NCI-H1048 (cell line): ENCODE measurements at places on chromosomes 1 and 21.

GRCh38 chr1:214623430-214623829, 20.4 kb downstream of the CENPF start:
- DNase-seq: no peak

GRCh38 chr1:3695326-3696217, 43.3 kb downstream of the TP73 start:
- DNase-seq: no peak

- DNase-seq: no peak
Measured at GRCh38 chr1:11342621-11343032, 69.6 kb downstream of the UBIAD1 start.

DNA sequence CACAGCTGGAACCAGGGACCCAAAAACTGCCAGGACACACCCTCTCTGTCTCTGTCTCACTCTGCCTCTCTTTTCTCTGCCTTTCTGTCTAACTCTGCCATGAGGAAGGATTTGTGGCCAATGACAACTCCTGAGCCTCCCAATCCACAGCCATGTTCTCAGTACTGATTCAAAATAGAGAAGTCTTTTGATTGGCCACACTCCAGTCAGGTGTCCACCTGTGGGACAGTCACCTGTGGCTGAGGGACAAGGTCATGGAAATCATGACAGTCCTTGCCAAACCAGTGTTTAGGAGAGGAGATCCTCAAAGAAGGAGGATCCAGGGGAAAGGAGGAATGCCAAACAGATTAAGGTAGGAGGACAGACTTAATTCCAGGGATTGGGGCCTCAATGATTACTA, 15.8 kb downstream of the TINAGL1 start:
- no peak for DNase-seq

DNA sequence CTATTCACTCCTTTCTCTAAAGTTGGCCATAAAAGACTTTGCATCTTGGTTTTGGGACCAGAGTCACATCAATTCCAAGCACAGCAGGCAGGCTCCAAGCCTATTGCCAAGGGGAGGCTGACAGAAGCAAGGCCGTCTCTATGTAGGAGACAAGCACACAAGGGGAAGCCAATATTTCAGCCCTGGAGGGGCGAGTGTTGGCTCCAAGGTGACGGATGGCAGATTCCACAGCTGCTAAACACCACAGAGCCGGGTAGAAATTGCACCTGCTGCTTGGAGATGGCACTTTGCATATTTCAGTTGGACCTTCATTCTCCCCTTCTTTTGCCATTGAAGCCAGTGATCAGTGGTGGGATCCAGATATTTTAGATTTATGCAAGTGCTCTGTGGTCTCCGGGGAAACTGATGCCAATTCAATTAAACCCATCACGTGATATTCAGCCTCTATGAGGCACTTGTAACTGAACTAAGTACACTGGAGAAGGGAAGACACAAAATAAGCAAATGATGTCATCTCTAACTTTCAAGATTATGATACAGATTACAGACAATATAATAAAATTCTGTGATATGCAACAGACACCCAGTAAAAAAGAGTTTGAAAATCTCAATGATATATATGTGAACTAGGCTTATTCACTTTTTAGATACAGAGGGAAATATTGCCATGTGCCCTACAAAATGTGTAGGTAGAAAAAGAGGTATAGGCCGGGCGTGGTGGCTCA, 102.8 kb upstream of the GREM2 start:
- no peak for DNase-seq

- DNase-seq: no peak
Measured at GRCh38 chr1:3002349-3003038, 18.8 kb upstream of the ACTRT2 start.

DNA sequence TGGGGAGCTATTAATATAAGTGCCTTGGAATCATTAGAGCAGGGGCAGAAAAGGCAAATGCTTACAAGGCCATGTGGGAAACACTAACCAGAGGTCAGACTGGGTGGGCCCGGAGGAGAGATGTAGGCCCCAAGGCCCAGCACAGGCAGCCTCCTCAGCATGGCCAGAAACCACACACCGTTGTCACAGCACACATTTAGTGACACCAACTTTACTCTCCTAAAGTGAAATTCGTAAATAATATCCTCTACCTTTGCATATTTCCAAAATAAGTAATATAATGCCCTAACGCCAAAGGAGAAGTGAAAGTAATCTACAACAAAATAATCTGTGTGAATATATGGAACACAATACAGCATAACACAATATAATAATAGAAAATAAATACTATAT, 62.6 kb downstream of the KIF21B start:
- DNase-seq: no peak

GRCh38 chr21:33644383-33645074, 2.2 kb downstream of the ITSN1 start:
- DNase-seq: no peak

GRCh38 chr1:149844101-149844500, 55.3 kb upstream of the BOLA1 start:
- no peak for DNase-seq

DNA sequence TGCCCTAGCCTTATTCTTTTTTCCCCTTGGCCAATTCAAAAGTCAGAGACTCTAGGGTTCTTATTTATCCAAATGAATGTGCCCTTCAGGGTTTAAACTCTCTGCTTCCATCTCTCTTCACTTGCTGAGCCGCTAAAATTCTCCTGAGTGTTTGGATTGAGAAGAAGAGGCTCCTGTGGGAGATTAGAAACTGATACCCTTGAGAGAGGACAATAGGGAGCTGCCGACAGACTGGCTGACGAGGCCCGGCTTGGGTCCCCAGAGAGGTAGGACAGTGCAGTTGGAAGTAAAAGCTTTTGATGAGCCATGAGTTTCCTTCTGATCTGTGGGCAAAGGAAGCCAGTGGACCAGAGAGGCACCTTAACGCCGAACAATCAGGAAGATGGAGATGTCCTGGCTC, 41.3 kb upstream of the UBE2U start:
- DNase-seq: no peak
